ENCODE measurements at places on chromosomes 4 and X. TPM values are rescaled to one million over a fixed set of nuclear protein-coding genes. Genes with fewer than 3 reads are reported as not detected.

Gene SLC16A2
- 7.4 TPM for total RNA-seq

Gene UGT2A1
- not detected for total RNA-seq

Gene APOO
- total RNA-seq, result 7.4 TPM

Gene NLGN3
- 0.95 TPM for total RNA-seq

Gene HHIP
- 0.16 TPM for total RNA-seq

Gene GNRHR
- not detected for total RNA-seq

Gene PFKFB1
- 0.16 TPM for total RNA-seq

Gene IBSP
- total RNA-seq, result not detected

Gene CDS1
- total RNA-seq, result 0.47 TPM

Gene CFAP47
- under 0.01 TPM for total RNA-seq

Gene WNK3
- 0.16 TPM for total RNA-seq

Gene MAGEA9
- not detected for total RNA-seq

Gene TNIP3
- total RNA-seq, result 0.43 TPM

Gene KLHL13
- 21.1 TPM for total RNA-seq

Gene NUP62CL
- not detected for total RNA-seq

Gene PNMA6F
- not detected for total RNA-seq

Gene PDHA1
- 80.7 TPM for total RNA-seq

Gene PABPC5
- total RNA-seq, result 1.6 TPM

Gene REPS2
- total RNA-seq, result 0.52 TPM

Gene CXCL9
- total RNA-seq, result not detected

Gene RS1
- total RNA-seq, result not detected

Gene GLUD2
- 1.8 TPM for total RNA-seq

Gene ARL9
- 0.95 TPM for total RNA-seq

Gene TCEAL9
- total RNA-seq, result 148 TPM

Gene GATA1
- not detected for total RNA-seq

Gene FAM236A
- total RNA-seq, result not detected

Gene NKX3-2
- 0.60 TPM for total RNA-seq

Gene STOX2
- total RNA-seq, result 1.1 TPM

Gene ADRA2C
- total RNA-seq, result 0.09 TPM

Gene F9
- total RNA-seq, result not detected

Gene RRH
- not detected for total RNA-seq

Gene CT45A2
- total RNA-seq, result not detected

Gene DRD5
- total RNA-seq, result not detected

Gene ABCD1
- total RNA-seq, result 11.7 TPM

Gene ATP2B3
- total RNA-seq, result not detected

Gene SPOCK3
- total RNA-seq, result 1.3 TPM

Gene NEIL3
- total RNA-seq, result 1.3 TPM

Gene ARHGAP6
- 5.5 TPM for total RNA-seq

Gene NHSL2
- total RNA-seq, result 9.5 TPM

Gene IL1RAPL2
- not detected for total RNA-seq

Gene ADH7
- total RNA-seq, result not detected

Gene NPY1R
- total RNA-seq, result not detected

All from bronchial smooth muscle cell (primary cell).